ENCODE measurements at places on chromosomes 5 and 9. TPM values are rescaled to one million over a fixed set of nuclear protein-coding genes. Genes with fewer than 3 reads are reported as not detected.

Gene ACSL6
- not detected for total RNA-seq

Gene SLC6A7
- total RNA-seq = not detected

Gene GPX8
- 132 TPM for total RNA-seq

Gene FAM221B
- total RNA-seq = not detected

Gene RNF183
- 0.09 TPM for total RNA-seq

Gene LYRM7
- 8.1 TPM for total RNA-seq

Gene TSLP
- total RNA-seq = not detected

Gene C9orf50
- total RNA-seq = not detected

Gene GGTA1
- total RNA-seq = not detected

Gene ELAVL2
- 21.1 TPM for total RNA-seq

Gene PLEKHG4B
- total RNA-seq = 28.8 TPM

Gene TLN1
- total RNA-seq = 71.5 TPM

Data from neural progenitor cell (in vitro differentiated cells).